CD4-positive, alpha-beta memory T cell (primary cell): ENCODE measurements at places on chromosomes 5 and 9. TPM values are rescaled to one million over a fixed set of nuclear protein-coding genes. Genes with fewer than 3 reads are reported as not detected.

GRCh38 chr9:80995759-80996158 lies 693.6 kb downstream of the TLE1 start:
- no peak overlapping the region for H3K4me3 ChIP-seq
- no peaks in the 10 kb centered on the region for H3K27me3 ChIP-seq
- no peaks in the 10 kb centered on the region for H3K36me3 ChIP-seq
- H3K27ac ChIP-seq, result no peak overlapping the region

DNA sequence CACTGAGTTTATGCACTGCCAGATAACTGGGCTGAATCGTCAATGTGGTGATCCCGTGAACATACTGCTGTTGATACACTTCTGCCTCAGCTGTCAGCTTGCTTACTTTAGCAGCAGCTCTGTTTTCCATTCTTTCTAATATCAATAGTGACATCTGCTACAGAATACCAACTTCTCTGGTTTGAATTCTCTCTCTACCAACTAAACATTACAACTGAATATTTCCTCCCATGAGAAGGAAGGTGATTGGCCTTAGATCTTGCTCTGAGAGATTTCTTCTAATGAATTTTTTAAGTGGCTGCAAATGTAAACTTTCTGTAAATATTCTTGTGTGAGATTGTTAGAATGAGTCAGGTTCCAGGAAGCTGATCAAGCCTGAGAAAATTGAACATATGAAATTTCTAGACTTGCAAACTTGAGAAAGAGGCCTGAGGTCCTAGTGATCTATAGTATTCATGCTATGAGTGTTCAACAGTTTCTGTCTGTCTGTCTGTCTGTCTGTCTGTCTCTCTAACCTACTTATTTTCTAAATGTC lies 205.5 kb upstream of the CDKN2B start:
- H3K36me3 ChIP-seq, result no peaks in the 10 kb centered on the region
- no peak for DNase-seq
- peaks cover 1% of the 10 kb centered on the region for H3K4me1 ChIP-seq
- H3K4me3 ChIP-seq, result no peak overlapping the region

Gene SPATA31A3
- total RNA-seq, result not detected

Gene OR1Q1
- not detected for total RNA-seq

DNA sequence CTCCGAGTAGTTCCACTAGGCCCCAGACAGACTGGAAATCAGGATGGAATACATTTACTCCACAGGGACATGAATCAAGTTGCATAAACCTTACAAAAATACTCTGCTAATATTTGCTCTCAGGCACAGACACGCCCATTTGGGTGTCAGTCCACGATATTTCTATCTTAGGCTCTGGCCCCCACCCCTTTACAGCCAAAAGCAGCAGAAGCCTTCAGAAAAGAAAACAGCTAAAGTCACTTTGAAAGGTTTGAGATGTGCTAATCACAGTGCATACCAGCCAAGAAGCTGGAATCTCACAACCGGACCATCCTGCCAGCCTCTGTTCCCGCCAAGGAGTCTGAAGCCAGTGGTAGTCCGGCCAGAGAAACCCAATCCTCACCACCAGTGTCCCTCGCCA lies 22.6 kb downstream of the PTPN3 start:
- H3K27ac ChIP-seq, result no peak overlapping the region
- H3K36me3 ChIP-seq, result no peaks in the 10 kb centered on the region
- no peak for DNase-seq

- H3K27me3 ChIP-seq, result no peaks in the 10 kb centered on the region
- H3K4me1 ChIP-seq, result peaks cover 22% of the 10 kb centered on the region
- no peaks in the 10 kb centered on the region for H3K36me3 ChIP-seq
- no peak overlapping the region for H3K4me3 ChIP-seq
- peak; percentile 70 for DNase-seq
- no peak overlapping the region for H3K27ac ChIP-seq
Measured at GRCh38 chr5:132064738-132065331, 4.4 kb downstream of the IL3 start.

- H3K4me1 ChIP-seq, result no peaks in the 10 kb centered on the region
- H3K36me3 ChIP-seq, result no peaks in the 10 kb centered on the region
- no peak overlapping the region for H3K27ac ChIP-seq
- DNase-seq, result no peak
- no peaks in the 10 kb centered on the region for H3K27me3 ChIP-seq
- no peak overlapping the region for H3K4me3 ChIP-seq
Measured at GRCh38 chr9:105975886-105976645, 281.7 kb downstream of the TMEM38B start.

Gene MCC
- 12.1 TPM for total RNA-seq

Gene HINT1
- total RNA-seq, result 289 TPM

- H3K36me3 ChIP-seq, result no peaks in the 10 kb centered on the region
- no peak for DNase-seq
- no peaks in the 10 kb centered on the region for H3K4me1 ChIP-seq
- H3K27ac ChIP-seq, result no peak overlapping the region
- H3K27me3 ChIP-seq, result no peaks in the 10 kb centered on the region
Measured at GRCh38 chr5:25090854-25091253, 446.1 kb upstream of the CDH10 start.

Gene MED22
- total RNA-seq, result 40.2 TPM

GRCh38 chr9:2962471-2963172 lies 118.7 kb upstream of the PUM3 start:
- H3K4me3 ChIP-seq, result no peak overlapping the region
- H3K4me1 ChIP-seq, result no peaks in the 10 kb centered on the region
- DNase-seq, result no peak
- no peak overlapping the region for H3K27ac ChIP-seq

Gene JAKMIP2
- 1.2 TPM for total RNA-seq

- no peaks in the 10 kb centered on the region for H3K27me3 ChIP-seq
- no peak for DNase-seq
- H3K4me1 ChIP-seq, result peaks cover 6% of the 10 kb centered on the region
- no peaks in the 10 kb centered on the region for H3K36me3 ChIP-seq
- no peak overlapping the region for H3K4me3 ChIP-seq
- no peak overlapping the region for H3K27ac ChIP-seq
Measured at GRCh38 chr5:159969966-159970365, 39.0 kb upstream of the TTC1 start.

Gene NFIB
- not detected for total RNA-seq

Gene MZB1
- total RNA-seq, result 1.1 TPM

DNA sequence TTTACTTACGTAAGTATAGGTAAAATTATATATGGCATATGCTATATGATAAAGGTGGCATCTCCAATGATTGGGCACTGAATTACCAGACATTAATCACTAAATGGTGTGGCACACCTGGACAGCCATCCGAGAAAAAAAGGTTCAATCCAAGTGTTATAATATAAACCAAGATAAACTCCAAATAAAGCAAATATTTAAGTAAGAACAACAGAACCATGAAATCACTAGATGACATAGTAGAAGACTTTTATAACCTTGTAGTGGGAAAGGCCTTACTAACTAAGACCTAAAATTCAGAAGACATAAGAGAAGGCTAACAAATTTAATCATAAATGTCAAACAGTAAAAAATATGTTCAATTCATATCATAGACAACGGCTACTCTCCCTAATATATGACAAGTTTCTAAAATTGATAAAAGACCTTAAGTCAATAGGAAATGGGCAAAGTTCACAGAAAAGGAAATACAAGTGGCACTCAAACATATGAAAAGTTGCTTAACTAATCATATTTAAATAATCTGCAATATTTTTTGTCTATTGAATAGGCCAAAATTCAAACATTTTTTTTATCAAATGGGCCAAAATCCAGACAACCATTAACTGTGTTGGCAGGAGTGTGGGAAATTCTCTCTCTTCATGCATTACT lies 55.1 kb downstream of the ELOVL7 start:
- H3K4me3 ChIP-seq, result no peak overlapping the region
- no peak overlapping the region for H3K27ac ChIP-seq
- no peaks in the 10 kb centered on the region for H3K4me1 ChIP-seq
- H3K27me3 ChIP-seq, result no peaks in the 10 kb centered on the region
- H3K36me3 ChIP-seq, result no peaks in the 10 kb centered on the region

DNA sequence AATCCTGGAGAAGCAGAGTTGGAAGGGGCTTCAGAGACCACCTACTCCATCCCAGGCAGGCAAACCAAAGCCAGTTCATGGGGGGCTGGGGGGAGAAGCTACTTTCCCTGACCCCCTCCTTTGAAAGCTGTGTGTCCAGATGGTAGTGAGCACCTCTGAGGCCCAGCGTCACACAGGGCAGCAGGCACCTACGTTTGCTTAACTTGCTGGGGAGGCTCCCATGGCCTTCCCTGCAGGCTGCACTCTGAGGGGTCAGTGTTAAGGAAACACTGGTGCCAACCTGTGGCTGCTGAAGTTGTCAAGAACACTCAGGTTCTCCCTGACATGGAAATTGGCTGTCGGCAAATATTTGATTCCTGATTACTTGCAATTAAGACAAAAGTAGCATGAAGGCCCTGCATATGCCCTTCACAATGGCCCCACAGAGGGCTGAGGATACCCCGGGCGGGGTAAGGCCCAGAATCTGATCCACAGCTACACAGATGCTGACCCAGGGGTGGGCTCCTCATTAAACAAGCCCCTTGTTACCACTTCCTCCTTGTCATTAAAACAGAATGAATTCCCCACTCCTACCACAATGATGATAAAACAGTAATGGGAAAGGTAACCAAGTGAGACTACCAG lies 208.5 kb downstream of the FSTL4 start:
- no peak overlapping the region for H3K27ac ChIP-seq
- H3K27me3 ChIP-seq, result no peaks in the 10 kb centered on the region
- no peak for DNase-seq
- no peaks in the 10 kb centered on the region for H3K4me1 ChIP-seq

Gene PRRX2
- not detected for total RNA-seq

DNA sequence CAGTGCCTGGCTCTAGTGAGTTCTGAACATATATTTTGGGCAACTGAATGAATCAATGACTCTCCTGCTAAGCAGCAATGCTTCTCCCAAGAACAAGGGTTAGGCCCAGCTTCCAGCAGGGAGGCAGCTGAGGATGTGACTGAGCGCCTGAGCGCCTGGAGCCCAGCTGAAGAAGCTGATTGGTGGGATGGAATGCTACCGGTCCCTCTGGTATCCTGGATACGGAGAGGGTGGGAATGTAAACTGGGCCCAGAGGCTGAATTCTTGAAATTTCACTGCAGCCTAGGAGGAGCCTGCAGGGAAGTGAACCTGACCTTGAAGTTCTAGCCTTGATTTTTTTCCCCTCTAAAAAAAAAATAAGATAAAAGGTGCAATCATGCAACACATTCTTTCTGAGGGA lies 43.2 kb downstream of the WWC1 start:
- no peak for DNase-seq
- no peak overlapping the region for H3K27ac ChIP-seq
- H3K4me1 ChIP-seq, result no peaks in the 10 kb centered on the region
- no peaks in the 10 kb centered on the region for H3K27me3 ChIP-seq
- H3K36me3 ChIP-seq, result no peaks in the 10 kb centered on the region

DNA sequence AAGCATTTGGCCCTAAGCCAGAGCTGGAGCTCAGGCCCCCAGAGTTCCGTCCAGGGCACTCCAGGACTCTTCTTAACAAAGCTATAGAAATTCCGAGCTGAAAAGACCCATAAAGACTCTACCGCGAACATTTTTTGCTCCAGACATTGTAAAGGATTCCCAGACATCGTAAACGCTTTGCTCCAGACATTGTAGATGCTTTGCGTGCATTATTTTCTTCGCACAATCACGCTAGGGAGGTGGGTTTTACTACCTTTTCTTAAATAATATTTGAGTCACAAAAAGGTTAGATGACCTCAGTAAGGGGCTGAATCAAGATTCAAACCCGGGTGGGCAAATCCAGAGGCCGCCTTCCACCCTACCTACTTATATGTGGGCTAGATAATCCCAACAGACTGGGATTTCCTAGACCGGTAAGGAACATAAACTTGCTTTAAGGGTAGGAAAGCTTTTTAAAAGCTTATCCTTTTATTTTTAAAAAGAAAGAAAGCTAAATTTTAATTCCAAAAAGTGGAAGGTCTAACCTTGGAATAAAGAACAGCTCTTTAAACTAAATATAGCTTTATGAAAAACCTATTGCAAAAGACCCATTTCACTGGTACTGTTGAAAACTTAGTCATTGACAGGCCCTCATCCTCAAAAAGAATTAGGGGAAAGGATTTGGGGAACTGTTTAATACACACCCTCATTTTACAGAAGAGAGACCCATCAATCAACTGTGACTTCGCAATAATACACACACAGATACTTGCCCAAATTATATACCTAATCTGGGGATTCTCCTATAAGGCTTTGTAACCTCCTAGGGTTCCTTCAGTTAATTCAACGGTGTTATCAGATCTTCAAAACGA lies 822 bp upstream of the TNIP1 start:
- no peaks in the 10 kb centered on the region for H3K27me3 ChIP-seq
- H3K27ac ChIP-seq, result peak overlapping the region; percentile 99
- no peak for DNase-seq
- H3K36me3 ChIP-seq, result peaks cover 13% of the 10 kb centered on the region
- H3K4me1 ChIP-seq, result peaks cover 89% of the 10 kb centered on the region

Gene FOCAD
- total RNA-seq, result 20.6 TPM

- DNase-seq, result no peak
- H3K36me3 ChIP-seq, result no peaks in the 10 kb centered on the region
- H3K27me3 ChIP-seq, result peaks cover 4% of the 10 kb centered on the region
- no peak overlapping the region for H3K27ac ChIP-seq
Measured at GRCh38 chr9:4139196-4139595, 160.7 kb downstream of the GLIS3 start.

Gene RNF44
- 247 TPM for total RNA-seq

DNA sequence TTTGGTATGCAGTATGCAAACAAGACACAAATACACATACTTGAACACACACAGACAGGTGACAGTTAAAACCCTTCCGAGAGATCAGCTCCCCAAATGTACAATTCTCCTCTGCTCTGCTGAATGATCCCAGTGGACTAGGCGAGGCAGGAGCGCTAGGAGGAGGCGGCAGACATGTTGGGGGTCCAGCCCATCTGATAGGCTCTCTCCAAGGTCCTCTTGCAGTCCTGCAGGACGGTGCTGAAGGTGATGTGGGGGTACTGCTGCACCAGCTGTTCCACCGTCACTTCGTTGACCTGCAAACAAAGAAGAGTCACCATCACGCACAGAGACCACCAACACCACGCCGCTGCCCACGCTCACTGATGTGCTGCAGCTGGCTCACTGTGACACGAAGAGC lies 190.8 kb upstream of the EFNA5 start:
- H3K36me3 ChIP-seq, result no peaks in the 10 kb centered on the region
- H3K4me3 ChIP-seq, result no peak overlapping the region

Gene NEK6
- total RNA-seq, result 9.9 TPM

Gene NEURL1B
- 0.08 TPM for total RNA-seq

Gene STC2
- not detected for total RNA-seq

GRCh38 chr9:100066539-100066938 lies 32.3 kb downstream of the ERP44 start:
- no peaks in the 10 kb centered on the region for H3K36me3 ChIP-seq
- H3K27ac ChIP-seq, result no peak overlapping the region
- H3K27me3 ChIP-seq, result no peaks in the 10 kb centered on the region
- no peak overlapping the region for H3K4me3 ChIP-seq
- DNase-seq, result no peak

DNA sequence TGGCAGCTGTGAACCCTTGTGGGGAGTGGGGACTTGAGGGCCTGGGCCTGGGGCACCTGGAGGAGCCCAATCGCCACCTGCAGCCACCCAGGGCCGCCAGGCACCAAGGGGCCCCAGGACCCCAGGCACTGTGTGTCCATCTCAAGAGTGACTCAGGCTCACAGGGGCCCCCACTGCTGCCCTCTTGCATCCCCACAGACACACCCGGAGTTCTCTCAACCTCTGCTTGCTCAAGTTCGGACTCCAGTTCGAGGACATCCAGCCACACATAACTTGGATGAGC lies 51.9 kb downstream of the MRPL36 start:
- H3K4me3 ChIP-seq, result no peak overlapping the region
- H3K27me3 ChIP-seq, result no peaks in the 10 kb centered on the region
- no peaks in the 10 kb centered on the region for H3K4me1 ChIP-seq
- DNase-seq, result no peak
- no peak overlapping the region for H3K27ac ChIP-seq

Gene HBEGF
- 0.86 TPM for total RNA-seq
